NCI-H774 (cell line): ENCODE measurements at places on chromosomes 6 and 20.

- DNase-seq = no peak
Measured at GRCh38 chr6:41529970-41530369, 16.2 kb upstream of the FOXP4 start.

- DNase-seq = no peak
Measured at GRCh38 chr20:37295001-37295400, 5.5 kb downstream of the MANBAL start.

- DNase-seq = no peak
Measured at GRCh38 chr20:3712279-3712873, at the start of gene SIGLEC1. Gene SIGLEC1 (minus strand): TSS chr20:3712600. CDS start chr20:3707128, 5,472 bp downstream.

DNA sequence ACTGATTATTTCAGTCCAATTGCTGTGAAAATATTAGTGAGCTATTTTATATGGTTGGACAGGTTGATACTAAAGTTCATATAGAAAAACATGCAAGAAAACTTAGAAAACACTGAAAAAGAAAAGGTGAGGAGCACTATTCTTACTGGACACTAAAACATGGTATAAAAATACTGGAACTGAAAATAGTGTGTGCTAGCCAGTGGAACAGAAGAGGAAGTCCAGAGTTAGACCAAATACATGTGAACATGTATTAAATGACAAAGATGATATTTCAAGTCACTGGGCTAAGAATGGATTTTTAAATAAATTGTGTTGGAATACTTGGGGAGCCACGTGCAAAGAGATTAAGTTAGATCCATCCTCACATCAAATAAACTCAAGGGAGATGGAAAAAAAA, 218.5 kb downstream of the TMEM242 start:
- DNase-seq = no peak

- no peak for DNase-seq
Measured at GRCh38 chr20:46423882-46424482, 17.6 kb upstream of the ELMO2 start.

- DNase-seq = no peak
Measured at GRCh38 chr20:8983478-8984345, 85.2 kb upstream of the PLCB4 start.

GRCh38 chr6:19312241-19312978, 524.8 kb upstream of the ID4 start:
- DNase-seq = no peak

GRCh38 chr6:12348530-12349511, 58.7 kb downstream of the EDN1 start:
- no peak for DNase-seq

DNA sequence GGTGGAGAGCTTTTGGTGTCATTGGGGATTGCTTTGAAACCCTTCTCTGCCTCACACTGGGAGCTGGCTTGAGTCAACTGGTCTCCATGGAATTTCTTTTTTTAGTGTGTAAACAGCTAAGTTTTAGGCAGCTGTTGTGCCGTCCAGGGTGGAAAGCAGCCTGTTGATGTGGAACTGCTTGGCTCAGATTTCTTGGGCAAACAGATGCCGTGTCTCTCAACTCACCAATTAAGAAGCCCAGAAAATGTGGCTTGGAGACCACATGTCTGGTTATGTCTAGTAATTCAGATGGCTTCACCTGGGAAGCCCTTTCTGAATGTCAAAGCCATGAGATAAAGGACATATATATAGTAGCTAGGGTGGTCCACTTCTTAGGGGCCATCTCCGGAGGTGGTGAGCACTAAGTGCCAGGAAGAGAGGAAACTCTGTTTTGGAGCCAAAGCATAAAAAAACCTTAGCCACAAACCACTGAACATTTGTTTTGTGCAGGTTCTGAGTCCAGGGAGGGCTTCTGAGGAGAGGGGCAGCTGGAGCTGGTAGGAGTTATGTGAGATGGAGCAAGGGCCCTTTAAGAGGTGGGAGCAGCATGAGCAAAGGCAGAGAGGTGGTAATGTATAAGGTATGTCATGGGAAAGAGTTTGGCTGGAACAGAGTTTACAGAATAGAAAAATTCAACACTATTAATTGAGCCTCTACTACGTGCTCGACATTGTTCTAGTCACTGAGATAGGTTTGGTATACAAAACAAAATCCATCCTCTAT, 31.2 kb downstream of the SRSF3 start:
- no peak for DNase-seq

- no peak for DNase-seq
Measured at GRCh38 chr6:15817100-15817499, 154.3 kb upstream of the DTNBP1 start.

GRCh38 chr6:152173321-152173720, 365.8 kb downstream of the ESR1 start:
- no peak for DNase-seq

GRCh38 chr6:45450831-45451230, 73.1 kb upstream of the SUPT3H start:
- DNase-seq = no peak

DNA sequence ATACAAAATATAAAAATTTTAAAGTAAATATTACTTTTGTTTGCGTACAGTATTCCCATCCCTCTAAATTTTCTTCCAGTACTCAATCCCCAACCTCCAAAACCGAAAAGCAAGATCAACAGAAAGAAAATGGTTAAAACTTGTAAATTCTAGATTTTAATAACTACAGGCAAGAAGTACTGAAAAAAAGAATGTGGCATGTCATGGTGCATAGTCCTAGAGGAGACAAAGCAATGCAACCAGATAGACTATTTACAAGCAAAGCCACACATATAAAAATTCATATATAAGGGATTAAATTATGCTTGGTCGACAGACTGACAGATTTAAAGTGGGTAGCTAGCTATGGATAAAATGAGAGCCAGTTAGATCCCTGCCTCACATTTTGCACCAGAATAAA, 56.5 kb upstream of the HFE start:
- no peak for DNase-seq

GRCh38 chr20:63166193-63167020, 49.5 kb downstream of the YTHDF1 start:
- DNase-seq = no peak

DNA sequence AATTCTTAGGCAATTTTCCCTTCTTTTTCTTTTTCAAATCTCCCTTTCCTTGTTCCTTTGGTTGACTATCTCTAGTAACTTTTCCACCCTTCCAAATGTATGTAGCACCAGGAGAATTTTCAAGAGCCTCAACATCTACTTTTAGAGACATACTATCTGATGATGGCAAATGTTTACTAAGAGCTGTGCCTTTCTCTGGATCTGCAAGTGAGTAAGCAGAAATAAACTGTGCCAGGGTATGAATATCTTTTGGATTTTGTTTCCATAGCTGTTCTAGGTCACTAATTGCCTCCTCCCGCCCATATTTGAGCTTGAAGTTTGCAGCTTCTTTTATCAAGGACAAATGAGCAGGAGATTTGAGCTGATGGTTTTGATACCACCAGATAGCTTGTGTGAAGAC, 69.5 kb downstream of the GTF2H5 start:
- no peak for DNase-seq

DNA sequence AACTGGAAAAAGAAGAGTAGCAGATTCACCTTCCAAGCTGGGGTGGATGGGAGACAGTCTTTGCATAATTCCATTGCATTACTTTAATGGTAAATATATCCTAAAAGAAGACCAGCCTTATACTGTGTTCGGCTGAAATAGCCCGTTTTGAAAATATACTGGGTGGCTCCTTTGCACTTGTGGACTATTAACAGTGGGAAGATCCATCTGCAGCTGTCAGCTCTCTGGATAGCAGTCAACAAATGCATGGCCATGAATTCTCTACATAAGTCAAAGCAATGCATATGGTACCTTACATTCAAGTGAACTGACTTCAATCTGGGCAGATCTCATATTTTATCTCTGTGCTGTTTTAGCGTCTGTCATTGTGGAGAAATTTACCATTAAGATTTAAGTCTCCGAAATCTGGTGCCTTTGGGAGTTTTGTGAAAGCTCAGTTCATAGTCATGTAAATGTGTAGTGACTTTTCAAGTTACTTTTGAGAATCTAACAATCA, 400.6 kb upstream of the RNF217 start:
- no peak for DNase-seq

DNA sequence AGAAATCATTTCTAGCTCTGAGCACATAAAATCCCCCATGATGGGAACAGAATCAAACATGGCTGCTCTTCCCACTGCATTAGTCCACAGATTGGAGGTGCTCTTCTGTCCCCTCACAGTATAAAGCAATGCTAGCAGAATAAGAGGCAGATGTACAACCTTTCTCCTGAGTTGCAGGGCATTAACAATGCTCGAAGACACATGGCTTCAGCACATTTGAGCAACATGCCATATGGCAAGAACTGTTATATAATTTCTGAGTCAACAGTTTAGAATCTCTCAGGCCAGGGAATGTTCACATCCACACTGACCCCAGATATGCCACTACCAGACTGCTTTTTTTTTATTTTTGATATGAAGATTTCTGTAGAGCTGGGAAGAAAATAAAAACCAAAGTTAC, 119.6 kb downstream of the KIF13A start:
- DNase-seq = no peak

DNA sequence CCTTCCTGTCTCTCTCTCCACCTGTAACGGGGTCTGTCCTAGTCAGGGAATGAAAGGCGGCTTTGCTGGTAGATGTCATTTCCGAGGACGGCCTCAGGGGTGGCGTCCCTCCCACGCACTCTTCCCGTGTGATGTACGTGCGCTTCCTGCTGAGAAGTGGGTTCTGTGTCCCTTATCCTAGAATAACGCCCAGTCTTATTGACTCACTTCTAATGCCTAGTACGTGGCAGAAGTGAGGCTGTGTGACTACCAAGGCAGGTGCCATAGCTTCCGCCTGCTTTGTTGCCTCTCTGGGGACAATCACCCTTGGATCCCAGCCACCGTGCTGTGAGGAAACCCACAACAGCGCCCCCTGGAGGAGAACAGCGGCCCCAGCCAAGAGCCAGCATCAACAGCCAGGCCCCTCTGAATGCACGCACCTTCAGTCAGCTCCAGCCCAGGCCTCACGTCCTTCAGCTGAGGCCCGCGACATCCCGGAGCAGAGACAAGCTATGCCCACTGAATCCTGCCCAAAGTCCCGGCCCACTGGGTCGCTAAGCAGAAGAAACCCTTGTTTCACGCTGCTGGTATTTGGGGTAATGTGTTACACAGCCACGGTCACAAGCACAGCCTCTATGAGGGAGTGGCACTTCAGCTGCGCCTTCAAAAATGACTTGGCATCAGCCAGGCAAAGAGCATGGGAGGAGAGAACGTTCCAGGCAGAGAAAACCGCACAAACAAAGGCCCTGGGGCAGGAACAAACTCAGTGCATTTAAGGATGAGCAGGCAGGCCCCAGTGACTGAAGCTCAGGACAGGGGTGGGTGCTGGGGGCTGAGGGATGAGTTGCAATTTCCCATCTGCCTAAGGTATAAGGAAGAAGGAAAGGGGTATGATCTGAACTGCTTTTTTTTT, 224.2 kb downstream of the NFATC2 start:
- DNase-seq = peak; percentile 70

- no peak for DNase-seq
Measured at GRCh38 chr20:11395581-11395980, 522.1 kb upstream of the BTBD3 start.

DNA sequence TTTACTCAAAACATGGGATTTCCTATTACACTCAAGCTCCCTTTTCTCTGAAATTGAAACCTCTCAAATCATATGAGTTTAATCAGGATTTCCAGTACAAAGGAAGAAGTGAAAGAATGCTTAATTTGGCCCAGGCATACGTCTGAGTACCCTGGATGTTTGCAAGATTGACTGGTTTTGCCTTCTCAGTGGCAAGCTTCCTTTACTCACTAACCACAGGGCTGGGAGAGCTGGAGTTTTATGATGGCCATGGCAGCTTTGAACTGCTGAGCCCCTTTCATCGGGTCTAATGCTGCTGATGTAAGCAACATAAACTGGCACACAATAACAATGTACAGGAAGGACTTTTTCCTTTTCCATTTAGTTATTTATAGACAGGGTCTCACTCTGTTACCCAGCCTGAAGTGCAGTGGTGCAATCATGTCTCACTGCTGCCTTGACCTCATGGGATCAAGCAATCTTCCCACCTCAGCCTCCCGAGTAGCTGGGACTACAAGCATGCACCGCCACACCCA, 194.8 kb downstream of the SLC35F1 start:
- DNase-seq = no peak

GRCh38 chr6:44582930-44583329, 195.4 kb downstream of the CDC5L start:
- no peak for DNase-seq

DNA sequence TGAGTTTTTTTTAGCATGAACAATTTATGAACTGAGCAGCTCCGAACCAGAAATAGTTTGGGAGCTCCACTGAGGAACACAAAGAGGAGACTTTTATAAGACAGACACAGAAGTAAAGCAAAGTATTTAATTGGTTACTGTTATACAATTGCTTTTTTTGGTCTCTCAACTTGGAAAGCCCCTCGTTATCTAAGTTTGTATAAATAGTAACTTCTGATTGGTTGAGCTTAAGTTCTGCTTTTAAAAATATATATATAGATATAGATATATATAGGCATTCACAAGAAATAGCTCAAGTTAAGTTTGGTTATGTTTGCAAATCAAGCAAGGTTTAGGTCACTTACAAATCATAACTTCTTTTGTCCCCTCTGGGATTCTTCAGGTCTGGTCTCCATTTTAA, 20.2 kb upstream of the NCR2 start:
- no peak for DNase-seq

- DNase-seq = peak; percentile 57
Measured at GRCh38 chr6:146905181-146905704, 299.0 kb upstream of the STXBP5 start.

- DNase-seq = no peak
Measured at GRCh38 chr6:37089783-37090182, 80.2 kb upstream of the PIM1 start.

DNA sequence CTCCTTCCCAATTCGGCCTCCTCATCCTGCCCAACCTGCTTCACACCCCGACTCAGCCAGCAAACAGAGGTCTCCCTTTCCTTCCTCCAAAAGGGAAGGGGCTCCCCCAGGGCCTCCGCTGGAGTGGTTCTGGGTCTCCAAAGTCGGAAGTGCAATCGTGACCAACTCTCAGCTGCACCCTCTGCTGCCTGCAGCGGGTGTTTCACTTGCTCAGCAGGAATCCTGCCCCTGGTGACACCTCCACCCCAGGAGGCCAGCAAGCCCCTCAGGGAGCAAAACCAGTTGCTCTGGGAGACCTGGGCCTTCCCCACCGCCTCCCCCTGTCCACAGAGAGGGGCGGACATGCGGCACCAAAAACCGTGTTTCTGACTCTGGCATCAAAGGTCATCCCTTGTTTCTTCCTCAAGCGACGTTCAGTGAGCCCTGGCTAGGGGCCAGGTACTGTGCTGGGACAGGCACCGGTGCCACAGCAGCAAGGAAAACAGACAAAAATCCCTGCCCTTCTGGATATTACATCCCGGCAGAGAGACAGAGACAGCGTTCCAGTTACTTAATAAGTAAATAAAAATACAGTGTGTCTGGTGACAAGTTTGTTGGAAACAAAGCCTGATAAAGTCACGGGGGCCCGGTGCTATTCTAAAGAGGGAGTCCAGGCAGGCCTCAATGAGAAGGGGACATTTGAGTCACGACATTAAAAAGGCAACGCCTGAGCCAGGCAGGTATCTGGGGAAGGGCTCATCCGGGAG, 219.0 kb downstream of the BMP7 start:
- no peak for DNase-seq

DNA sequence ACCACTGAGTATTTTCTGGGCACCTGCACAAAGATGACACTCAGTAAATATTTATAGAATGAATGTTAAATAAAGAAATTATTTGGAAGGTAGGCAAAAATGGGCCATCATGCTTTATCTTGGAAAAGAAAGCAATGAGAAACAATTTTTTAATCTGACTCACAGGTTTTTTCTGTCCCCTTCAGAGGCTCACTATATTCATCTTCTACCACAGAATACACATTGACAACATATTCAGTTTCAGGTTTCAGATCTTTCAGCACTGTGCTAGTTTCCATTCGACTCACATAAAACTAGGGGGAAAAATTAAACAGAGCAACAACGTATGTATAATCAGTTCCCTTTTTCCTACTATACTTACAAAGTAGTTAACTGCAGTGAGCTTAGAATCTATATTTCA, 58.3 kb downstream of the COL12A1 start:
- DNase-seq = no peak
